ENCODE measurements at places on chromosomes 2 and 18.

DNA sequence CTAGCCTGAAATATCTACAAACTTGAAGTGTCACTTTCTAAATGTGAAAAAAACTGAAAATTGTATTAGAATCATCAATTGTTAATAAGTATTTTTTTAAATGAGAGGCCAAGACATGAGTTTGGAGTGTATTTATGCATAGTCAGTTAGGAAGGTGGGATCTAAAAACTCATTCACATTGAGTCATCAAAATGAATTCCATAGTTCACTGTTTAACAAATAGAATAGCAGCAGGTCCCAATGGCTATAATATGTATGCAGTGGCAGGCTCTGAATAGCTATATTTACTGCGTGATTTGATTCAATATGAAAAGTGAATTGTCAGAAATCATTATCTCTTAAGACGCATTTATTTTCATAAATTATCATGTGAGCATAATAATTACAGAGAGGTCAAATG is 256.1 kb downstream of the ZNF385B start:
- DNase-seq, result no peak

DNA sequence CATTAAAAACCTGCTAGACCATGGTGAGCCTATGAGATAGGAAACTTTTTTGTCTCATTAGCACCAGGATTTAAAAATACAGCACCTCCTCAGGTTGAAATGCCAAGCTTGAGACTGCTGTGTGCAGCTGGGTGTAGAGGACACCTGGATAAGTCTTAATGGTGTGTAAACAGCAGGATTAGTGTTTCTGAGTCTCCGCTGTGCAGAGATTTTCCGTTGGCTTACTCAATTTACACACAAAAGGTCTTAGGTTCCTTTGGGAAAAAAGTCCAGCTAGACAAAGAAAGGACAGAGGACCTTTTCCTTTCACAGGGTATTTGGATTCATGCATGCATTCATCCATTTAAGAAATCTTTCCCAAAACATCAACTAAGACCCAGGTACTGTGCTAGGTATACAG is 168.1 kb downstream of the NRXN1 start:
- no peak for DNase-seq

- no peak for DNase-seq
Measured at GRCh38 chr2:70116936-70117552, 29.8 kb downstream of the PCBP1 start.

DNA sequence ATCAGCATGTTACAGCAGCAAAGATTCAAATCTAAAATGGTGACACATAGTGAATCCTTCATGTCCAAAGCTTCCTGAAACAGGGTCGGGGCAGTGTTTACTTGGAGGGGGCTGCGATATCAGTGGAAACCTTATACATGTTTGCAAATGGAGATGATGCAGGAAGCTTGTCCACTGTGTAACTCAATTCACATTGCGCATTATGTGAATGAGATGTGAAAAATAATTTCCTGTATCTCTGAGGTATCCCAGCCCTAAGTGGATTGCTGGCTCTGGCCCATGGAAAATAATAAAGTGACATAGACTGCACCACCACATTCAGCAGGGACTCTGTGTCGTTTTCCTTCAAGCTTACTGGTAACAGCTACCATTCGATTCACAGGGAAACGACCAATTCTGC is 505.5 kb downstream of the GALR1 start:
- no peak for DNase-seq

GRCh38 chr2:132615329-132616085 is 54.5 kb downstream of the LYPD1 start:
- DNase-seq, result no peak
